ENCODE measurements at places on chromosomes 4 and X.

GRCh38 chr4:159366966-159367780 lies 264.3 kb downstream of the RAPGEF2 start:
- DNase-seq: no peak

GRCh38 chr4:121654738-121655137 lies 42.0 kb downstream of the ANXA5 start:
- no peak for DNase-seq

GRCh38 chrX:45077748-45078424 lies 122.8 kb downstream of the DIPK2B start:
- DNase-seq: no peak

DNA sequence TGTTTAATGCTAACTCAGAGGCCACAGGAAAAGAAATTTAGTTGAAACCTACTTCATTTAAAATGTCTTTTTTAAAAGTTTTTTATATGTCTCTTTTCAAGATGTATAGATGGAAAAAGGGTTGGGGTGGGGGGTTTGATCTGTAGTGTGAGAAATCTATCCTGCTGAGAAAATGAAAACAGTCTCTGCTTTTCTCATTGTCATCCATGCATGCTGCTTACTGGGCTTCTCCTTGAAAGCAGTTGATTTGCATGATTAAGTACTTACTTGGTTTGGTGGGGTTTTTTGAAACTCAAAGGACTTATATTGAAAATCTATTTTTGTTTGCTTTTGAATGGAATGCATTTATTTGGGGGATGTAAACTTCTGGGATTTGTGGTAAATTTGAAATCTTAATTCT lies 313.6 kb upstream of the DKK2 start:
- DNase-seq: no peak

GRCh38 chr4:20428436-20429160 lies 176.9 kb downstream of the SLIT2 start:
- no peak for DNase-seq

DNA sequence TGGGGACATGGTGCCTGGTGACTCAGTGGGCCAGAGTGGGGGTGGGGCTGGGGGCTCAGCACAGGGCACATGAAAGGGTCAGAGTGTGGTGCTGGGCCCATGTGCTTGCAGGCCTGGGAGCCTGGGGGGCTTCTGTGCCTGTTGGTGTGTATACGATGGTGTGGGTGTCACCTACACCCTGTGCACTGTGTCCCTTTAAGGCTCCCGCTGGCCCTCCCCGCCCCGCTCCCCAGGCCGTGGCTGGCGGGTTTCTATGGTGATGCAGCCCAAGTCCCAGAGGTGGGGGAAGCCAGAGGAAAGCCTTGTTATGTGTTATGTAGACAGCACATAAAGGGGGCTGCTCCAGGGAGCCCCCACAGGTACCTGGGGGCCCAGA lies 5.5 kb downstream of the L1CAM start:
- DNase-seq: no peak

DNA sequence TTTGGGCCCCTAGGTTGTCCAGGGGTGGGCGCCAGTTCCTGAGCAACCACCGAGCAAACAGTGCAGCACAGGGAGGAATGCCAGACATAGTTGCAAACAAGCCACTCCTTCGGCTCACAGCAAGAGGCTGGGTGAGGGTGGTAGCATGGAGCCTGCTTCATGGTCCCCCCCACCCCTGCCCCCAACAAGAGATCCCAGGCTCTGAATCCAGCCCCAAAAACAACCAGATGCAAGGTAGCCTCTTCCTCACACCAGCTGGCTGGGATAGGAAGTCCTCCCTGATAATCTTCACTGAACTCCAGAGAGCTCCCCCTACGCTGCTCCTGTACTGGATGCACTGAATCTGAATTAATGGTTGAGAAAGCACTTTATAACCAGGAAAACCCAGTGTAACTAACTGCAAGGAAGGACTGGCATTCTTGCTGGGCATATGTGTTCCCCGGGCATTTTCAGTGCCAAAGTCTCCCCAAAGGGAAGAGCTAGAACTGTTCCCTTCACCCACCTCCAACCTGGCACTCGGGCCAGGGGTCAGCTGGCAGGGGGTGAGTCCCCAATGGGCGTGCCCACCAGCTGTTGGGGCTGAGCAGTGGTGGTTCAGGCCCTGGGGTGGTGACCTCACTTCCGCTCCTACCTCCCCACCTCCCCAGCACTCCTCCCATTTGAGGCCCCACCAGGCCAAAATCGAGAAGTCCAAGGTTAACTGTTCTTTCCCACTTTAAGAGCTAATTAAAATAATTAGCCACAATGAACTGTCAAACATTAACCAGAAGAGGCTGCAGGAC lies 1.5 kb downstream of the ELF4 start:
- DNase-seq: no peak

- no peak for DNase-seq
Observed at GRCh38 chr4:152369203-152369901, 166.5 kb downstream of the FBXW7 start.

- no peak for DNase-seq
Observed at GRCh38 chrX:132433551-132433950, 55.3 kb downstream of the MBNL3 start.

- no peak for DNase-seq
Observed at GRCh38 chrX:129777218-129778030, 2.3 kb upstream of the SASH3 start.

GRCh38 chr4:186724058-186724863 lies 605 bp upstream of the FAT1 start:
- DNase-seq: peak; percentile 79

GRCh38 chr4:158722917-158723793 lies at the start of gene PPID:
Gene PPID (minus strand): TSS chr4:158723396. CDS start chr4:158723288, 108 bp downstream.
- DNase-seq: peak; percentile 93

DNA sequence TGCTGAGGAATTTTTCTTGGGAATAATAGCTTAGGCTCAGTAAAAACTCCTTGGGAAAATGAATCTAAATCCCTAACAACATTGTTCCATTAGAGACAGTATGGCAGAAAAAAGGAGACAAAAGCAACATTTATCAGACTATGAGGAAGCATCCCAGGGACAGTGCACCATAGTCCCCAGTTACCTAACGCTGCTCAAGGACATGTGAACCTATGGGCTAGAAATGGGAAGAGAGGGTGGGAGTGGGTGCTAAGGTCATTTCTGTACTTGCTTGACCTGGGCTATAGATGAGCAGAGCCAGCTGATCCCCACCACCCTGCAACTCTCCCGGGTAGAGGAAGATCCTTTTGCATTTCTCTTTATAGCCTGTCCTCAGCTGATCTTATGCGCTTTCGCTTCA lies 98.2 kb upstream of the CBR4 start:
- DNase-seq: no peak

DNA sequence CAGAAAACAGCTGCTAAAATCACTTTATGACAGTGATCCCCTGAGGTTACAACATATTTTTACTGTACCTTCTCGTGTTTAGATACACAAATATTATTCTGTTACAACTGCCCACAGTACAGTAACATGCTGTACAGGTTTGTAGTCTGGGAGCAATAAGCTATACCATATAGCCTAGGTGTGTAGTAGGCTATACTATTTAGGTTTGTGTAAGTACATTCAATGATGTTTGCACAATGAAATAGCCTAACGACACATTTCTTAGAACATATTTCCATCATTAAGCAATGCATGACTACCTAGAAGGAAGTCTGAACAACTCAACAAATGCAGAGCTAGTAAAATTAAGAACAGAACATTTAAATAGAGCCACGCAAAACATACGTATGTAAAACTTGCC lies 112.7 kb downstream of the ZAR1 start:
- DNase-seq: no peak

- no peak for DNase-seq
Observed at GRCh38 chr4:159484864-159485263, 382.0 kb downstream of the RAPGEF2 start.

- DNase-seq: no peak
Observed at GRCh38 chrX:43703211-43703791, 47.2 kb downstream of the MAOA start.

DNA sequence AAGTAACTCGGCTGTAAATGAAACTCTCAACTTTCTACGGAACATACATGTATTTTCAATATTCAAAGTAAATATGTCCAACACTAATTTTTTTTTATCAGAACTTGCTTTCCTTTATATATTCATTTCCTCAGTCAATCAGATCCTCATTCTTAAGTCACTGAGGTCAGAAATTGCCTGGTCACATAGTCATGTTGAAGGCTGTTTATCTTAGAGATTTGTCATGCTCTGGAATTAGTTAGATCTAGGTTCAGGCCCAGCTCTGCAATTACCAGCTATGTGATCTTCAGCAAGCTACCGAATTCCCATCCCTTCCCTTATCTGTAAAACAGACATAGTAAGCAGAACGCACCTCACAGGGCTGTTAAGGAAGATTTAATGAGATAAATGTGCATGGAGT lies 228.8 kb downstream of the SPCS3 start:
- no peak for DNase-seq

DNA sequence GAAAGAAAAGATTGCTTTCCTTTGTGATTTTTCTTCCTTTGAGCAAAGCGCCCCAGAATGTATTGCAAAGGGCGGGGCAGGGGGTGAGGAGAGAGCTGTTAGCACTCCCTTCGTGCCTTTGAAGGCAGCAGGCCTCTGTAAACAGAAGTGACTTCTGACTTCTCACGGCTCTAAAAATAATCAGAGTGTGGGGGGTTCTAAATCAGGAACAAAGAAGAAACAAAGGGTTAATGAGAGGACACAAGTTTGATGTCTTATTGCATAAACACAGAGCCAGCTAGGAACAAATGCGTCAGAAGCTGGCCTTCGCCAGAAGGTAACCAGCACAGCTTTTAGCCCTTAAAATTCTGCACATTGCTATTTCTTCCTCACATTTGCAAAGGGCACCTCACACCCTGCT lies 626.2 kb downstream of the MID1IP1 start:
- DNase-seq: no peak

GRCh38 chr4:120010646-120011045 lies 56.0 kb downstream of the MAD2L1 start:
- no peak for DNase-seq

DNA sequence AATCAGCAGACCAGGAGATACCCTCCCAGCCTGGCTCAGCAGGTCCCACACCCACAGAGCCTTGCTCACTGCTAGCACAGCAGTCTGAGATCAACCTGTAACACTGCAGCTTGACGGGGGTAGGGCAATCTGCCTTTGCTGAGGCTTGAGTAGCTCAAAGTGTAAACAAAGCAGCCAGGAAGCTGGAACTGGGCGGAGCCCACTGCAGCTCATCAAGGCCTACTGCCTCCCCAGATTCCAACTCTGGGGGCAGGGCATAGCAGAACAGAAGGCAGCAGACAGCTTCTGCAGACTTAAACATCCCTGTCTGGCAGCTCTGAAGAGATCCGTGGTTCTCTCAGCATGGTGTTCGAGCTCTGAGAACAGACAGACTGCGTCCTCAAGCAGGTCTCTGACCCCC lies 15.1 kb upstream of the GABRA2 start:
- no peak for DNase-seq

DNA sequence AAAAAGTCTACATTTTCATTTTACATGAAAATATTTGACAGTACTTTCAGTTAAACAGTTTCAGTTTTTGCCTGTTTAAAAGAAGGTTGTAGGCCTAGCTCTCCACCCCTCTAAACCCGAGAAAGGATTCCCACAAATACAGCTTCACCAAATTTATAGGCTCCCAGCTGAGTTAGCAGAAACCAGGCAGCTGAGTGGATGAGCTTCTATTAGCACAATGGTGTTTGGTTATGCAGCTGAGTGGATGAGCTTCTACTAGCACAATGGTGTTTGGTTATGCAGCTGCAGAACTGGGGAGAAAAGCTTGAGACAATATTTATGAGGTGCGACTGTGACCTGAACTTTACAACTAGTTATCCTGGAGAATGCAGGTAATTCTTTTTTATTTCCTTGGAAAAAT lies 36.6 kb upstream of the PAQR3 start:
- no peak for DNase-seq

- no peak for DNase-seq
Observed at GRCh38 chrX:45750639-45751038, 550.0 kb upstream of the DIPK2B start.

- no peak for DNase-seq
Observed at GRCh38 chr4:78652282-78652876, 100.8 kb downstream of the ANXA3 start.

GRCh38 chrX:107632346-107632745 lies 4.0 kb downstream of the PRPS1 start:
- no peak for DNase-seq

DNA sequence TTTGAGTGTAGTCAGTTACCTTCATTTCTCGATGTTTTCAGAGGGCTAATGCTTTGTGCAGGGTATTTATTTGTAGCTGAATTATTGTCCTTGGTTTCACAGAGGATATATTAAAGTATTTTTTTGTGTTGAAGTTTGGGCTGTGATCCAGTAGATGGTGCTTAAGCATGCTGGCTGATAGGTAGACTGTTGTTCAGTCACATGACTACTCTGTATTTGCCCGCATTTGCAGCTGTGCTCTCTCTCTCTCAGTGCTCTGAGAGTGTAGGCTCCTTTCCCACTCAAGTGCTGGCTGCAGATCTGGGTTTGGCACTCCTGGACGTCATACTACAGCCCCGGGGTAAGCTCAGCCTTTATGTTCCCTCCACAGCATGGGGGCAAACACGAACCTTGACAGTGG lies 21.7 kb downstream of the RAB40AL start:
- no peak for DNase-seq

DNA sequence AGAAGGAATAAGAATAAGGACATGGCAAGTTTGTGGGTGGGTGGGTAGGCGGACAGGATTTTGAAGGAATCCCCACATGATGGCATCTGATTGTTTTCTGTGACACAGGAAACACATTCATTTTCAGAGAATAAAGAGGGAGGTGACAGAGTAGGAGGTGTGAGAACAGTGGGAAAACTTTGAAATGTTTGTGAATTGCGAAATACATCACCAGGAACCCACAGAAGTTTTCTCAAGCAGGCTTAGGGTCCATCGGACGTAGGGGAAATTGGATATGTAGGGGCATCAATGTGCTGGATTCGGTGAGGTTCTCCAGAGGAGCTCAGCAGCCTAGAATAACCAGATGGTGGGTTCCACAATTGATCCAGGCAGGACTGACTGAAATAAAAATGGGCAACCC lies 171.6 kb downstream of the GLRA2 start:
- DNase-seq: no peak

- DNase-seq: no peak
Observed at GRCh38 chrX:57137501-57137900, 304 bp upstream of the SPIN2A start.

- no peak for DNase-seq
Observed at GRCh38 chr4:118348886-118349285, 3.9 kb downstream of the PRSS12 start.

DNA sequence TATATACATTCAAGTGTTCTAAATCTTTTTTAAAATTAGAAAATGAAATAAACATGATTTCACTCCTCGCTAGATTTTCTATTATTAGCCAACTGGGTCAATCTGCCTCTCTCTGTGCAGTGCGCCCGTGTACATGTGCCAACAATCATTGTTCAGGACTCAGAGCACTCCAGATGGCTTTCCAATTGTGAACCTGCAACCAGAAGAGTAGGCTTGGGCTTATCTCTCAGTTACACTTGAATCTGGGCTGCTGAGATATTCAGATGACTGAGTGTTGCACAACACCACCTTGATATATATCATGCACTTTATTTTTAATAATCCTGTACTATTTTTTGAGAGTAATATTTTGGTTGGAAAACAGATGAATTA lies 184.0 kb upstream of the FSTL5 start:
- DNase-seq: no peak
